ENCODE measurements at places on chromosomes 4 and X. TPM values are rescaled to one million over a fixed set of nuclear protein-coding genes. Genes with fewer than 3 reads are reported as not detected.

VCX gene
- total RNA-seq = not detected

AASDH gene
- total RNA-seq = 7.0 TPM

APELA gene
- not detected for total RNA-seq

CEP135 gene
- total RNA-seq = 6.8 TPM

NUDT10 gene
- 0.13 TPM for total RNA-seq

FAM184B gene
- not detected for total RNA-seq

CXXC4 gene
- total RNA-seq = under 0.01 TPM

LUZP4 gene
- not detected for total RNA-seq

CENPVL1 gene
- not detected for total RNA-seq

PDGFRA gene
- 0.76 TPM for total RNA-seq

TMPRSS11A gene
- total RNA-seq = not detected

FHIP1A gene
- total RNA-seq = 0.13 TPM

TKTL2 gene
- not detected for total RNA-seq

CLDN22 gene
- total RNA-seq = not detected

XAGE2 gene
- not detected for total RNA-seq

GRID2 gene
- total RNA-seq = not detected

AFP gene
- not detected for total RNA-seq

COL4A5 gene
- 23.9 TPM for total RNA-seq

DUSP21 gene
- not detected for total RNA-seq

TLR7 gene
- not detected for total RNA-seq

GDI1 gene
- total RNA-seq = 36.4 TPM

NSG1 gene
- total RNA-seq = 0.81 TPM

CENPVL2 gene
- total RNA-seq = not detected
